Activated CD4-positive, alpha-beta memory T cell treated with anti-CD3 and anti-CD28 coated beads for 36 hours (primary cell): ENCODE measurements at places on chromosomes 11 and 22.

- no peak for DNase-seq
Observed at GRCh38 chr22:37199760-37200108, 11.7 kb upstream of the C1QTNF6 start.

DNA sequence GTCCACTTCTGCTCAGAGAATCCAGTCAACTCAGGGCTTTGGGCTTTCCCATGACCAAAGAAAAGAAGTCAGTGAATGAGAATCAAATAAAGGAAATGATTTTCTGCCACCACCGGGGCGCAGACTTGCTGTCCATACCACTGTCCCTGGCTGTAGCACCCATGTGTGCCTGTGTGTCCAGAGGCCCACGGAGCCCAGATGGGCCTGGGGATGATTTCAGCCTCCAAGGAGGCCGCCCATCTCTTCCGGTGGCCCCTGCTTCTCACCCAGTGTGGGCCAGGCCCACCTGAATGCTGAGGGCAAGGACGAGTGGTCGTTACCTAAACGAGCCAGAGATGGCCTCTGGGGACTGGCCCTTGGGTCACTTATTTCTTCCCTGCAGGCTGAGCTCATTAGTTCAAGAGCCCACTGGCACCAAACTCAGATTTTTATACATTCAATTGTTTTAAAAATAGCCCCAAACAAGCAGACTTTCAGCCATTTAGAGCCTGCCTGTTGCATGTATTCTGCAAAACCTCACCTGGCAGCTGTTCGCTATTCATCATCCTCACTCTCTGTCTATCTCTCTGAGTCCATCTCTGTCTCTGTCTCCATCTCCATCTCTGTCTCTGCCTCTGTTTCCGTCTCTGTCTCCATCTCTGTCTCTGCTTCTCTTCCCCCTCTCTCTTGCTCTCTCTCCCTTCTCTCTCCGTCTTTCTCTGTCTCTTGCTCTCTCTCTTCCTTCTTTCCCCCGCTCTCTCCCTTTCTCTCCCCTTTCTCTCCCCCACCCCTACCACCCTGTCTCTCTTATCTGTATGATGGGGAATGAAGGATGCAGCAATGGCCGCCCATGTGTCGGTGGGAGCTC lies 24.2 kb downstream of the KRTAP5-5 start:
- no peak for DNase-seq

DNA sequence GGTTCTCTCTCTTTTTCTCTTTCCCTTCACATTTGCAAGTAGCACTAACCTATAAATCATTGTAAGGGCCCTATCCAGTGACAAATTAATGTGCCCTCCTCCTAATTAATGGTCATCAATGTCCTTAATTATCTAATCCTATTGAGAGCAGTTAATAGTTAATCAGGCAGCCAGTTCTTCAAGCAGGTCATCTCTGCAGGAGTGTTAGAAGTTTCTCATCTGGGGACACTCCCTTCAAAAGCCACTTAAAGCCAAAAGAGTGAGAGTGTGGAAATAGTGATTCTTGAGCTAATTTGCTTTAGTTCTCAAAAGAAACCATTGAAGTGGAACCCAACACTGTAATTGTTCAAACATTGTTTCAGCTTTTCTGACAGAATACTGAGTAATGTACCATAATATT lies 141.6 kb downstream of the ELP4 start:
- no peak for DNase-seq

DNA sequence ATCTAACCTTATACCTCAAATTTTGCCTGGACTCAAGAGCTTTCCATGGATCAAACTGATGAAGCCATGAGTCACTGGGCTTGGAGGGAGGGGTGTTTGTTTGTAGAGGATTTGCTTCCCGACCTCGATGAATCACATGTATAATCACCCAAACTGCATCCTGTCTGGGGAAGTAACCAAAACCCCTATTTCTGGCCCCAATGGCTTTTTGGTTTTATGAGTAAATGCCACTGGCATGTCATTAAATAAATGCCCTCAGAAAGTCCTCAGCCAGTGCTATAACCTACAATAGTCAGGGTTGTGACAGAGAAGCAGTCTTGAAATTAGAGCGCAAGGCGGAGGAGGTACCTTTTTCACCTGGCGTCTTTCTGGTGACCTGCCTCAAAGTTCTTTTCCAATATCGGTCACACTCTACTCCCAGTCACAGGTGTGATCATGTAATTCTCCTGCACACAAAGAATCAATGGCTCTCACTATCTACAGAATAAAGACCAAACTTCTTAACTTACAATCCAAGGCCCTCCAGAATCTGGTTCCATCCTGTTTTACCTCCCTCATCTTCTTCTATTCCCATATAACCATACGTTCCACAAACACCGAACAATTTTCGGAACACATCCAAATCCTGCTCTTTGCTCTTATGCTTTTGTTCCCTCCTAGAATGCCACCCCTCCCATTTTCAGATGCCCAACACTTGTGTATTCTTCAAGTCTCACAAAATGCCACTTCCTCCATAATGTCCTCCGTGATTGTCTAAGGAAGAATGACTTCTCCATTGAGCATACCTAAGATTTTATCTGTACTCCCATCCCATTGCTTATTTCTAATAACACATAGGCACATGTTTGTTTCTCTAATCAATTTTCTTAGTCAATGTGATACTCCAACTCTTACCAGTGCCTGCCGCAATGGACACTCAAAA lies 81.3 kb upstream of the BLID start:
- DNase-seq, result no peak

GRCh38 chr22:45224331-45224730 lies 16.4 kb downstream of the KIAA0930 start:
- no peak for DNase-seq

- no peak for DNase-seq
Observed at GRCh38 chr11:132632641-132633124, 899.6 kb downstream of the OPCML start.

DNA sequence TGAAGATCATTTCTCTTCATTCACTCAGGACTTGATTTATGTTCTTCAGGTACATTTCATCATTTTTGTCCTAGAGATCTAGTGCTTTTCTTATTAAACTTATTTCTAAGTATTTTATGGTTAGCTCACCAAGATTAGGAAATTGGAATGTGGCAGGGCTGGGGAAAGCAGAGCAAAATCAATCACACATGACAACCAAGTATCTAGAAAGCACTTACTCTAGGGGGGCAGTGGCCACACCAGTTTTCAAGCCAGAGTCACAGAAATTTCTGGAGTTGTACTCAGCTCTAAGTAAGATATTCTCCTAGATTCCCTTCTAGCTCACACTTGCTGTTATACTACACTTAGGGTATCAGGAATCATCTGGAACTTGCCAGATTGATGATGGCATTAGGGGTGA lies 33.3 kb upstream of the MYEOV start:
- no peak for DNase-seq

- no peak for DNase-seq
Observed at GRCh38 chr22:40567106-40567505, 69.4 kb downstream of the MRTFA start.

DNA sequence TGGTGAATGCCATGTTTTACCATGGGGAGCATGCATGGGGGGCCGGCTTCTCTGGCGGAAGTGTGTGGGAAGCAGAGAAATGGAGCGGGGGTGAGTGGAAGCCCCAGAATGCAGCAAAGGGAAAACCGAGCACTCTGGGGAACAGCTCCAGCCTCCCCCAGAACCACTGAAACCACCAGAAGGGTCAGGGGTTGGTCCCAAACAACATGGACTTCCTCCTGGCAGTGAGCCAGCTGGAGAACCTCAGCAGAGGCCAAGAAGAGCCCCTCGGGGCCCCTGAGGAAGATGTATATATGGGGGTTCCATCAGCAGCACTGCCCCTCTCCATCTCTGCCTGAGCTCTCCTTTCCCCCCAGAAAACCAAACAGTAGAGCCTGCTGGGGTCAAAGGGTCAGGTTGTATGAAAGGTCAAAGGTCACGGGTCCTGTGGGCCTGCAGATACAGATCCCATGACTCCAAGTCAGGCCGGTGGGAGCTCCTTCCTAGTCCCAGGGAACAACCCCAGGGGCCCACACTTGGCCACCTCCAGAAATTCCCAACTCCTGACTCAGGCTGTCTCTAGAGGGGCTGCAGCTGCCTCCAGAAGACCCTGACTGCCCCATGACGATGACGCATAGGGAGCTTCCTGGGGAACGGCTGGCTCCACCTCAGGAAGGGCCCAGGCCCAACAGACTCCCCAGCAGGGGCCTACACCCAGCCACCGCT lies 48.5 kb upstream of the TIMP3 start:
- no peak for DNase-seq

- DNase-seq, result no peak
Observed at GRCh38 chr22:38716271-38716670, 10.5 kb downstream of the GTPBP1 start.

- DNase-seq, result no peak
Observed at GRCh38 chr11:112162761-112163546, 940 bp downstream of the IL18 start.

- no peak for DNase-seq
Observed at GRCh38 chr22:45263463-45264269, 21.1 kb upstream of the UPK3A start.

GRCh38 chr11:100672498-100673033 lies 14.5 kb upstream of the ARHGAP42 start:
- DNase-seq, result no peak

GRCh38 chr22:37357446-37358075 lies 69.7 kb downstream of the ELFN2 start:
- DNase-seq, result no peak

GRCh38 chr22:19397734-19398104 lies 33.8 kb downstream of the HIRA start:
- DNase-seq, result no peak

- no peak for DNase-seq
Observed at GRCh38 chr11:128653801-128654231, 40.1 kb upstream of the FLI1 start.

- no peak for DNase-seq
Observed at GRCh38 chr11:45745065-45745811, 59.7 kb upstream of the SLC35C1 start.

DNA sequence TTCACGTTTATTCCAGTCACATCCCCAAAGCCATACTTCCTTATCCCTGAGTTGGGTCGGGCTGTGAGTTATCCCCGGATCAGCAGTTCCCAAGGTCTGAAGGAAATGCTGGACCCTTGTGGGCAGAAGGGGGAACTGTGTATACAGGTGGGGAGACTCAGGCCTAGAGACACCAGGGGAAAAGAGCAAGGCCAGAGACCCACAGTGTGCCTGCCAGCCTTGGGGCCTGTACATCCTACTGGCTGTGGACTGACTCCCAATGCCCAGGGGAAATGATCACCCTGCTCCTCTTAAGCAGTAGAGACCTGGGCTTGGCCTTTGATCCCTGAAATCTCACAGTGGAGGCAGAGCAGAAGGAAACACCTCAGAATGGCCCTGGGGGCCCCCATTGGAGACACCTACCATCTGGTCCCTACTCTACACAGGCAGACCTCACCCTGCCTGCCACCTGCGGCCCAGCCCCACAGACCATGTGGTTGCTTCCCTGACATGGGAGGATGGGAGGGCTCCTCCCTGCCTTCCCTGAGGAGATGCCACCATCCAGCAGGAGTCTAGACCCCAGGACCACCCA lies 1.3 kb downstream of the SELENOM start:
- no peak for DNase-seq

DNA sequence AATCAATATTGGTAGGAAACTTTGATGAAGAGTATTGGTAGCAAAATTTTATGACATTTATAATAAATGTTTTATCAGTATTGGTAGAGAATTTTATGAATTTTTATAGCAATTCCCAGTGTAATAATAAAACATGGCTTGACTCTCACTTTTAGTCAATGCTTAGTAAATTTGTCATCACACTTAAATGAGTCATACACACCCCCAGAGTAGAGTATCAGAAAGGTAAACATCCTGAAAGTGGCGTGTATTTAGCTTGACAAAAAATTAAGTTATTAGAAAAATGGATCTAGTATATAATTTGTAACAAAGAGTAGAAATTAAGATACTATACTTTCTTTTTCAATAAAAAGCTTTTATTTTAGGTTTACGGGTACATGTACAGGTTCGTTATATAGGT lies 2.6 kb downstream of the MS4A3 start:
- no peak for DNase-seq

- no peak for DNase-seq
Observed at GRCh38 chr11:130945896-130946295, 29.6 kb upstream of the SNX19 start.

- peak; percentile 82 for DNase-seq
Observed at GRCh38 chr22:46969491-46969890, 207.0 kb downstream of the TBC1D22A start.

- no peak for DNase-seq
Observed at GRCh38 chr22:36852056-36852973, 8.5 kb upstream of the NCF4 start.

- no peak for DNase-seq
Observed at GRCh38 chr11:115665958-115666357, 161.7 kb upstream of the CADM1 start.

DNA sequence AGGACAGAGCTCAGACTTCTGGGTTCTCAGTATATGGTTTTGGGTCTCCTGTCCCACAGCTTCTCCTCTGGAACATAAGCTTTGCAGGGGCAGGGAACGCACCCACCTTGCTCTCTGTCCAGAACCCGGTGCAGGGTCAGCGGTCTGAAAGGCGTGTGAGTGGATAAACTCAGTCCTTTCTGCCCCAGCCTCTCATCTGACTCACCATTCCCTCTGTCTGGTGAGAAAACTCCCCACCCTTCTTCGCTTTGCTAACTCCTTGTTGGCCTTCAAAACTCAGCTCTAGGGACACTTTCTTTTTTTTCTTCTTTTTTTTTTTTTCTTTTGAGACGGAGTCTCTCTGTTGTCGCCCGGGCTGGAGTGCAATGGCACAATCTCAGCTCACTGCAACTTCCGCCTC lies 68.9 kb upstream of the NUP50 start:
- DNase-seq, result no peak

- no peak for DNase-seq
Observed at GRCh38 chr22:26095256-26095956, 73.9 kb upstream of the SEZ6L start.

GRCh38 chr11:122642472-122642922 lies 13.0 kb upstream of the UBASH3B start:
- DNase-seq, result no peak

DNA sequence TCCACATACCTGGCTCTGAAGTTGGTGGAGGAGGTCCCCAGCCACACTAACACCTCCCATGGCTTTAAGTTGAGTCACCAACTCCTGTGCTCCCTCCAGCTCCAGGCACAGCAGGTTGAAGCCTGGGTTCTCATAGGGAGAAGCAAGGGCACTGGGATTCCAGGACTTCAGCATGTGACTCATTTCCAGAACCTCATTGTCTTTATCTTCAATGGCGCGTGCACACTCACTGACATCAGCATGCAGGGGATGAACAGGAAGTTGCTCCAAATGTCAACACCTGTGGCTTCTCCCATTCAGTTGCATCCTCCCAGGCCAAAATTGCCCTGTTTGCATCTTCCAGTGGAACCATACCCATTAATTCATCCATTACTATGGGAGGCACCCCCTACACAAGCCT lies 5.8 kb upstream of the UBQLNL start:
- DNase-seq, result no peak

DNA sequence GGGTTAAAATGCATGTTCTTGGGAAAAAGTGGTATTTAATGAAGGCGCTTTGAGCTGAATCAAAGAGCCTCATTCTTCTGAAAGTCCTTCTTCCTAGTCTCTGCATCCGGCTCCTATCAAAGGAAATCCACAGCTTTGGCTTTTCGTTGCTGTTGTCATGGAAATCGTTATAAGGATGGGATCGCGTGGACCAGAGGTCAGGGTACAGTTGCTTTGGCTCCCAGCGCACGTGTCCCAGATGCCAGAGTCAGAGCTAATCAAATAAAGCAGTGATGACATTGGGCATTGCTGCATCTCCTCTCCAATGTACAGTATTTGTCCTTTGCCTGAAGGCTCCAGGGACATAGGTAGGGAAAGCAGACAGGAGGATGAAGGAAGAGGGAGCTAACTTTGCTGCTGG lies 181.9 kb downstream of the MYO18B start:
- no peak for DNase-seq
